LHCN-M2 (cell line): ENCODE measurements at places on chromosomes 3 and 15. TPM values are rescaled to one million over a fixed set of nuclear protein-coding genes. Genes with fewer than 3 reads are reported as not detected.

DNA sequence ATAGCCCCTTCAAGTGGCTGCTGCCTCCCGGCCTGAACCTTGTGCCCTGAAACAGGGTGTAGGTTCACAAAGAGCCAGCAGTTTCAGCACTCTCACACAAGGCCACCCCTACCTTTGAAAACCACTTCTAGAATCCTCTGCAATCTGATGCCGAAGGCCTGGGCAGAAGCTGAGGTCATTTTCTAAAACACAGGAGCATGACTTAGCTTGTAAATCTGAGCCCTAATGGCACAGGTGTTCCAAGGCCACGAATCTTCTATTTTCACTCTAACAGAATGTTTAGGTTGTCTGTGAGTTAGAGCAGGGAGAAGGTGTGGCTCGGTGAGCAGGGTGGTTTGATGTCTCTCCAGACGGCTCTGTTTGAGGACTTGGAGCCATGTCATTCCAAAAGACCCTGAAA is 62.3 kb downstream of the SYNM start:
- DNase-seq: no peak

DNA sequence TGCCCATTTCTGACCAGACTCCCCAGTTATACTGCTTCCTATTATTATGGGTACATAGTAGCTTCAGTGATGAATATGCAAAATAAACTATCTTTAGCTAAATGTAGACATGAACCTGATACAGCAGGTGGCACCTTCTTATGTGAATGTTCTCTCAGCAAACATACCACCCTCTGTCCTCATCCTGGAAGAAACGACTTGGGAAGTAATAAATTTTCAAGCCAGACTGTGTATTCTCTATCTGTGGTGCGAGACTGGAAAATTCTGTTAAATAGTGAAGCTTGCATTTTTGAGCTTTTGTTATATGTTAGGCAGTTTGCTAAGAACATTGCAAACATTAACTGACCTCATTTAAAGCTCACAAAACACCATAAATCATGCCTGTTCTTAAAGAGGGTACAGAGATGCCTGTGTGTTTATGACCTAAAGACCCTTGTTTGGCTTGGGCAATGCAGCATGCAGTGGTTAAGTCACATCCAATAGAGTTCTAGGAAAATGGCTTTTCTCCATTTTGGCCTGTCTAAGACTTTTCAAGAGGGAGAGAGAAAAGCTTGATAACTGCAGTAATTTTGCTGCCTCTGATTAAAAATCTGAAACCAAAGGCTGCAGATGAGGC is 287.1 kb downstream of the NEK10 start:
- no peak for DNase-seq

The SHF gene
- total RNA-seq: 8.8 and 14.2 TPM in 2 replicates

The CD200 gene
- 0.34 TPM in 1 of 2 replicates, not detected in the other for total RNA-seq

- no peak for DNase-seq
Observed at GRCh38 chr15:29071232-29071881, 185.6 kb downstream of the APBA2 start.

The USP50 gene
- not detected in 2 replicates for total RNA-seq

GRCh38 chr3:50388720-50389413 is 29.5 kb upstream of the TMEM115 start:
- no peak for DNase-seq

GRCh38 chr3:197794115-197794514 is 3.1 kb downstream of the LRCH3 start:
- DNase-seq: no peak

- no peak for DNase-seq
Observed at GRCh38 chr15:75770131-75770530, 57.5 kb upstream of the CSPG4 start.

The DGKG gene
- 2.2 and 4.1 TPM in 2 replicates for total RNA-seq

DNA sequence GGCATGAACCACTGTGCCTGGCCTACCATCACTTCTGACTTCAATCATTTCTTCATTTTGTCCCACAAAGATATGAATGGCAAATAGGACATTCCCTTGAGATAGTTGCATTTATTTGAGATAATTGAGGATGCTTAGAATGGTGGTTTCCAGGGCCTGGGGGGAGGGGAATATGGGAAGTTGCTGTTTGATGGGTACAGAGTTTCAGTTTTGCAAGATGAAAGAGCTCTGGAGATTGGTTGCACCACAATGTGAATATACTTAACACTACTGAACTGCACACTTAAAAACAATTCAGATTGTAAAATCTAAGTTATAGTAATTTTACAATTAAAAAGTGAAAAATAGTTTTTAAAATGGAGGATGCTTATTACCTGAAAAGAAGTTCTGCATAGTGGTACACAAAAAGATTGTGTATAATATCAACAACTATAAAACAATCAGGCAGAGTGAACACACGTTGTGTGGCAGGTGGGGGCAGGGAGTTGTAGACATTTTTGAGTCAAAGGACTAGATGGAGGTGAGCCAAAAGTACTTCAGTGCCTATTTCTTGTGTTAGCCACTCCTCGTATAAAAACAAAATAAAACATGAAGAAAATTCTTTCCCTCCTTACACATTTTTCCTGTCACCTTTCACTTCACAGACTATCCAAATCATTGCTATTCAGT is 18.5 kb upstream of the RIOX2 start:
- no peak for DNase-seq

DNA sequence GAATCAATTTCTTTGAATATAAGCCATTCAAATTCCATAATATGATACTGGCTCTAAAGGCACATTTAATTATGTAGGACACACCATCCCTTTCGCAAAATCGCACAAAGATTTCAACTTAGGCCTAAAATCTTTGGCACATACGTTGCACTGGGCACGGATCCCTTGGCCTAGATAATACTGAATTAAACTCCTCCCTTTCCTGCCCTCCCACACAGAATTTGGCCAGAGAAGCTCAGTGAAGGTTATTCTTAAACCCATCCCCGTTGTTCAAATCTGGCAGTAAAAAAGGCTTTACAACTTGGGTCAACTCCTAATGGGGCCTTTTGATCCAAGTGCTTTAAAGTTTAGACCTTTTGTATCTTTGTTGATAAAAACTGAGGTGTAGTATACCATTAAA is 247.2 kb downstream of the PTPRG start:
- DNase-seq: no peak

The GOLGA8S gene
- total RNA-seq: 0.06 TPM in 1 of 2 replicates, not detected in the other

The ECE2 gene
- total RNA-seq: not detected in 2 replicates

GRCh38 chr15:96514607-96515285 is 184.2 kb downstream of the NR2F2 start:
- DNase-seq: no peak

- DNase-seq: no peak
Observed at GRCh38 chr15:61685971-61686370, 374.3 kb downstream of the VPS13C start.

The CD200R1 gene
- not detected in 2 replicates for total RNA-seq

The SLC2A2 gene
- not detected in 2 replicates for total RNA-seq

- DNase-seq: no peak
Observed at GRCh38 chr15:34847598-34847997, 52.2 kb upstream of the ACTC1 start.

DNA sequence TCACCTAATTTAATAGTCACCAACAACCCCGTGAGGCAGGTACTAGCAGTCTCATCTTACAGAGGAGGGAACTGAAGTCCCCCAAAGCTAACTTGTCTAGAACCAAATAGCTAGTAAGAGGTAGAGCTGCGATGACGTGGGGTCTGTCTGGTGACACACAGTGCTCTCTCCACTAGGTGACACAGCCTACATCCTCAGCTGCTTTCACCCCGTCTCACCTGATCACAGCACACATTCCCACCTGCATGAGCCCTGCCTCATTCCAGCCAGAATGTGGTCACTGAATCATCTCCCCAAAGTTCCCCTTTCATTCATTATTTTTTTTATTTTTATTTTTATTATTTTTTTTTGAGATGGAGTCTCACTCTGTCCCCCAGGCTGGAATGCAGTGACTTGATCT is 21.3 kb upstream of the MAGEF1 start:
- no peak for DNase-seq

DNA sequence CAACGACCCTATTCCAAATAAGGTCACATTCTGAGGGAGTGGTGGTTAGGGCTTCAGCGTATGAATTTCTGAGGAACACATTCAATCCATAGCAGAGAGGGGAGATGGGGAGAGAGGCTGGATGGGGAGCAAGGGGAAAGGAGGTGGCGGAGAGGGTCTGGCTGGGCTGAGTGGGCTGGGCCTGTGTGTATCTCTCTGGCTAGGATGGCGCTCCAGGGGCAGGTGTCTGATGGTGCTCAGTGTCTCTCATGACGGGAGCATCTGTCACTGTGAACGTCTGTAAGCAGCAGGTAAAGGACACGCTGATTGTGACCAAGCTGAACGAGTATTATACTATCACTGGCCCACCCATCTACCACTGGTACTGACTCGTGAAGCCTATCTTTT is 159.6 kb downstream of the XXYLT1 start:
- DNase-seq: no peak

The VEPH1 gene
- 49.0 and 49.6 TPM in 2 replicates for total RNA-seq

The COPS2 gene
- 61.0 and 69.6 TPM in 2 replicates for total RNA-seq

- no peak for DNase-seq
Observed at GRCh38 chr3:165133188-165133899, 55.0 kb upstream of the SI start.

DNA sequence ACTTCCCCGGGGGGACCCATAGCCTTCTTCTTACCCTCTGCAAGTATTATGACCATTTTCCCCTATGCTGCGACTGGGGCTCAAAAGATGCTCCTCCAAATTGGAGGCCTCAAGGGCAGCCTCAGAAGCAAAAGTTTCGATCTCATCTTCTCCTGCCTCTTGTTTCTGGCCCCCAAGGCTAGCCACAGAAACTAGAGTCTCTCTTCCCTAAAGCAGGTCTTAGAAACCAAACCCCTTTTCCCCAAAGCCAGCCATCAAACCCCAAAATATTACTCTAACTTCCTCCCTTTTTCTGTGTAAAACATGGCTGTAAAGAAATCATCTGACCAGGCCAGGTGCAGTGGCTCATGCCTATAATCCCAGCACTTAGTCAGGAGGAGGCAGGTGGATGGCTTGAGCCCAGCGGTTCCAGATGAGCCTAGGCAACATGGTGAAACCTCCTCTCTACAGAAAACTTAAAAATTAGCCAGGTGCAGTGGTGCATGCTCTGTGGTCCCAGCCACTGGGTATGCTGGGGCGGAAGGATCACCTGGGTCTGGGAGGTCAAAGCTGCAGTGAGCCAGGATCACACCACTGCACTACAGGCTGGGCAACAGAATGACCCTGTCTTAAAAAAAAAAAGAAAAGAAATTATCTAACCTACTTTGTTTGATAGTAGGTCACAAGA is 36.7 kb upstream of the MFGE8 start:
- DNase-seq: no peak

DNA sequence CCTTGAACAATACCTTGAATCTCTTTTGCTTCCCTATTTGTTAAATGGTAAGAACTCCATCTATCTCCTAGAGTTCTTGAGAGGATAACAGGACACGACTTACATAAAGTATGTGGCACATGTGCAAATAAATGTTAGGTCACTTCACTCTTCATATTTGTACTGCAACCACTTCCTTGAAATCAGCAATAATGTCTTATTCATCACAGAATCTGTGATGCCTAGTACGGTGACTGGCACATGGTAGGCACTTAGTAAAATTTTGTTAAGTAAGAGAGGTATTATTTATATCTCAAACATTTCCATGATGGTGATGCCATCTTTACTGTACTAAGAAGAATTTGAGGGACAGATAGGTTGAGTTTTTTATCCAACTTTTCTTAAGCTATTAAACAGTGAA is 14.3 kb downstream of the CD47 start:
- DNase-seq: no peak

The SLMAP gene
- total RNA-seq: 30.0 and 32.3 TPM in 2 replicates

- DNase-seq: no peak
Observed at GRCh38 chr15:60563539-60564404, 84.8 kb upstream of the ICE2 start.

The CNTN3 gene
- total RNA-seq: 0.11 TPM in 1 of 2 replicates, not detected in the other
